ENCODE measurements at places on chromosomes 3 and 15.

DNA sequence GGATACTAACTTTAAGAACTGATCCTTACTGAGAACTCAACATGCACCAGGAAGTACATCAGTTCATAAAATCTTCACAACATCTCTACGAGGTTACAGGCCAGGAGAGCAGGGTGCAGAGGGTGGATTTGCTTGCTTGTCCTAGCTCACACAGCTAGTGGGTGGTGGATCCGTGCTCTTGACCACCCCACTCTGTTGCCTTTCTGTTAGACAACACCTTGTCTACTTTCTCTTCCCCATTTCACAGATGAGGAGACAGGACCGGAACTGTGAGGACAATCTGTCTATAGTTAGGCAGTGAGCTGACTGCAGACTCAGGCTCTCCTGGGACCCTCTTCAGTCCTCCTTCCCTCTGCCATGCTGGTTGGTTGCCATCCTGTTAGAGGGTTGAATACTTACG is 221.7 kb upstream of the TLE3 start:
- DNase-seq, result no peak

- DNase-seq, result no peak
Measured at GRCh38 chr15:101522621-101523559, 33.4 kb upstream of the PCSK6 start.

DNA sequence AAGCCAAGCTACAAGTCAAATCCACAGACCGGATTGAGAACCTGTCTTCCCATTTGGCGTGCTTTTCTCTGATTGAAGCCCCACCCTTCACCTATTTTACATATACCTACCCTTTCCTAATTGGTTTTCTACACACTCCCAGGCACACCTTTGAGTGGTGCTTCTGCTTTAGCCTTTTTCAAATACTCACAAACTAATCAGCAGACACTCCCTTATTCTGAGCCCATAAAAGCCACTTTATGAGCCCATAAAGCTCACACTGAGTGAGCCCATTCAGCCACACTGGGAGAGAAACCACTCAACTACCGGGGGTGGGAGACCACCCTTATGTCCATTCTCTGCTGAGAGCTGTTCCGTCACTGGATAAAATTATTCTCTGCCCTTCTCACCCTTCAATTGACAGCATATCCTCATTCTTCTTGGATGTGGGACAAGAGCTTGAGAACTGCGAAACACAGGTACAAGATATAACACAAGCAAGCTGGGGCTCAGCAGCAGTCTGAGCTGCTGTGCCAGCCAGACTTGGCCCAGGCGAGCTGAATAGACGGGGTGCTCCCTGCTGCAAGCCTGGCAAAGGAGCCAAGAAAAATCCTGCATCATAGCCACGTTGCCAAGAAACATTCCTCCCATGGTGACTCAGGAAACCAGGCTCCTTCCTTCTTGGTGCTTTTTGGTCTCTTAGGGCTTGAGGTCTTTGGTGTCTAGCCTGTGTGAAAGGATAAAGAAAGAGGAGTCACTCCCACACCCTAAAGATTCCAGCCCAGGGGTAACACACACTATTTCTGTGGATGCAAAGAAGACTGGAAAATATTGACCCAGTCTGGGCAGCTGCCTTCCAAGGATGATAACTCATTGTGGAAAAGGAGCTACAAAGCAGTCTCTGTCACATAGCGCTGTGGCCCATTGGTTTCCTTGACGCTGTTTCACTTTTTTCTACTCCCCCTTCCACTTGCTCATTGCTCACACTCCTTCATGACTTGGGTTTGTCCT is 609.7 kb downstream of the MCTP2 start:
- peak; percentile 1 for DNase-seq

- DNase-seq, result no peak
Measured at GRCh38 chr3:133123636-133124035, 85.4 kb downstream of the TMEM108 start.

DNA sequence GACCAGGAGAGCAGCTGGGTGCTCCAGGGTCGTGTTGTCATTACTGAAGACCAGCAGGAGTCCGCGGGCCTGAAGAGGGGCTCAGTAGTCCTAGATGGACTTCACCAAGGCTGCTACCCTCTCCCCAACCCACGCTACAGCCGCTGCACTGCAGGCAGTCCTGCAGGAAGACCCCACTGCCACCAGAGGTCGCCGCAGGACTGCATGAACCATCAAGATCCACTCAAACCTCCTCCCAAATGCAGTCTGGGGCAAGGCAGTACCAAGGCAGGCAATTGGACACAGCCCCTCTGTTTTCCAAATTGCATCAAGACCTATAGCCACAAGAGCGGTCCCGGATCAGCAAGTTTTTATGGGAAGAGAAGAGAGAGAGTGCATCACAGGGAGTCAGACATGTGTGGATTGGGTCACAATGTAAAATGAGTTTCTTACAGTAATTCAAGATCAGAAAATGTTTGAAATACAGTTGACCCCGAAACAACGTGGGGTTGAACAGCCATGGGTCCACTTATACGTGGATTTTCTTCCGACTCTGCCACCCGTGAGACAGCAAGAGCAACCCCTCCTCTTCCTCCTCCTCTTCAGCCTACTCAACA is 46.7 kb downstream of the DZIP1L start:
- peak; percentile 88 for DNase-seq

- DNase-seq, result peak; percentile 96
Measured at GRCh38 chr3:99678023-99678422, 39.6 kb downstream of the COL8A1 start.

DNA sequence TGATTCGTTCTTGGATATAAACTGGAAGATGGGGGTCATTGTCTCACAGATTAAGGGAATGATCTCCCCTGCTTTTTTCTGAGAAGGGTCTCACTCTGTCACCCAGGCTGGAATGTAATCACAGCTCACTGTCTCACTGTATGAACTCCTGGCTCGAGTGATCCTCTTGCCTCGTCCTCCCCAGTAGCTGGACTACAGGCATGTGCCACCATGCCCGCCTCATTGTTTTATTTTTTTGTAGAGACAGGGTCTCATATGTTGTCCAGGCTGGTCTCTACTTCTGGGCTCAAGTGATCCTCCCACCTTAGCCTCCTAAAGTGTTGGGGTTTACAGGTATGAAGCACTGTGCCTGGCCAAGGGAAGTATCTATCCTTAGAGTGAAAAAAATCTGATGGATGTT is 5.4 kb downstream of the OXSR1 start:
- DNase-seq, result no peak

GRCh38 chr15:68717951-68718350 is 102.7 kb downstream of the ANP32A start:
- no peak for DNase-seq

GRCh38 chr15:23420806-23421575 is 26.1 kb downstream of the GOLGA6L2 start:
- peak; percentile 15 for DNase-seq

DNA sequence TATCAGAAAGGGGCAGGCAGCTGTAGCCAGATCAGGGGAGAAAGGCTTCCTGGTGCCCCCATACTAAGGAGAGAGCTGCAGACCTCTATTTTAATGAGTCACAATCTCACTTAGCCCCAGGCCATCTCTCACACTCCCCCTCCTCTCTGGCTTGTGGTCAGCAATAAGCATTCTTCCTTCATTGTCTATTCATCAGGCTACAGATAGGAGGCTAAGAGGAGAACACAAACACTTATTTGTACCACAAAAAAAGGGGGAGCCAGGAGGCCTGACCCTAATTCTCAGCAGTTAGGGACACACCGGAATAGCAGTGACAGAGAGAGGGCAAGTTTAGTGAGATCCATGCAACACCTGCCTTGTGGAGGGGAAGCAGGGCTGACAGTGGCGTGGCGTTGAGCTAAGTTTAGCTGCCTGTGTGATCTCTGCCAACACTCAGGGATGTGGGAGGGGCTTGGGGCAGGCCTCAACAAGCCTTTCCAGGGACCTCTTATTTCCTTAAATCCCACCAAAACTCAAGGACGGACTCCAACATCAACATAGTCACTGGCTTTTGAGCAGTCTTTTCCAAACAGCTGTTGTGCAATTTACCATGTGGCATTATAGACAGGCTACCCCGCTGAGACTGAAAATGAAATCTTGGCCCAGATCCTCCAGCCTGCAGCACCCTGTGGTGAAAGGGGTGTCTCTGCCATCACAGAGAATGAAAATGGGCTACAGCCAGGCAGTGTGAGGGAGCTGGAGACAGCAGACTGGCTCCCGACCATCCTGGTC is 191.9 kb upstream of the TSC22D2 start:
- DNase-seq, result peak; percentile 80

GRCh38 chr3:37139567-37140052 is 34.8 kb downstream of the LRRFIP2 start:
- no peak for DNase-seq

- no peak for DNase-seq
Measured at GRCh38 chr15:68802373-68802772, 18.3 kb downstream of the ANP32A start.

DNA sequence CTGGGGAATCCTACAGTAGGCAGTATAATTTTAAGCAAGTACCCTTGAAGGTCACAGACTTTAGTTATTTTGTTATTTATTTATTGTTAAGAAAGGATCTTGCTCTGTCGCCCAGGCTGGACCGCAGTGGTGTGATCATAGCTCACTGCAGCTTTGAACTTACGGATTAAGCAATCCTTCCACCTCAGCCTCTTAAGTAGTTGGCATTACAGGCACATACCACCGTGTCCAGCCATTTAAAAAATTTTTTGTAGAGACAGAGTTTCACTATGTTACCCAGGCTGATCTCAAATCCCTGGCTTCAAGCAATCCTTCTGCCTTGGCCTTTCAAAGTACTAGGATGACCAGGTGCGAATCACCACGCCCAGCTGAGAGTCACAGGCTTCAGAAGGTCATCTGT is 22.1 kb upstream of the SH3BP5 start:
- DNase-seq, result no peak

DNA sequence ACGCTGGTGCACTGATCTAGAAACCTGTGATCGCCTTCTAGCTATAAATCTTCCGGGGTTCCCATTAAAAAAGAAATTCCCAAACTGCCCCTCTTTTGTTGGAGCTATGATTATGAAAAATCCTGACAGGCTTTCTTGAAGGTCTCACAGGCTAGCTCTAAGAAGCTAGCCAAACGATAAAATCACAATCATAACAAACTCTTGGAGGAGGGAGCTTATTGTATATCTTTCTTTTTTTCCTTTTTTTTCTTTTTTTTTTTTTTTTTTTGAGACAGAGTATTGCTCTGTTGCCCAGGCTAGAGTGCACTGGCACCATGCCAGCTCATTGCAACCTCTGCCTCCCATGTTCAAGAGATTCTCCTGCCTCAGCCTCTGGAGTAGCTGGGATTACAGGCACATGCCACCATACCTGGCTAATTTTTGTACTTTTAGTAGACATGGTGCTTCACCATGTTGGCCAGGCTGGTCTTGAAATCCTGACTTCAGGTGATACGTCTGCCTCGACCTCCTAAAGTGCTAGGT is 72.0 kb downstream of the MYO1E start:
- peak; percentile 50 for DNase-seq

DNA sequence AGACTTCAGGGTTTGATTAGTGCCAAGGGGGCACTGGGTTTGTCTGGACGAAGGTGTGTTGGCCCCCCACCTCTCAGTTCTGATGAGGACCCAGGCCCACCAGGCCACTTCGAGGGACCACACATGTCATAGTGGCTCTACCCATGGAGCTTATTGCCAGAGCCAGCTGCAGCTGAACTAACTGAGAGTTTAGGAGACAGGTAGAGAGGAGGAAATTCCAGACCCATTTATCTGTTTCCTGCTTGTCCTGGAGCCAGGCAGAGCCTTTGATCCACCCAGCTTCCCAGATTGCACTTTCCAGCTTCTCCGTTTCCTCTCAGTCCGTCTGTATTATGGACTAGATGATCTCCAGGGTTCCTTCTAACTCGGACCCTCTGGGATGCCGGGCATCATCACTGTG is 20.9 kb downstream of the SLC24A1 start:
- no peak for DNase-seq

- DNase-seq, result peak; percentile 55
Measured at GRCh38 chr15:25508369-25509002, 69.7 kb upstream of the UBE3A start.

DNA sequence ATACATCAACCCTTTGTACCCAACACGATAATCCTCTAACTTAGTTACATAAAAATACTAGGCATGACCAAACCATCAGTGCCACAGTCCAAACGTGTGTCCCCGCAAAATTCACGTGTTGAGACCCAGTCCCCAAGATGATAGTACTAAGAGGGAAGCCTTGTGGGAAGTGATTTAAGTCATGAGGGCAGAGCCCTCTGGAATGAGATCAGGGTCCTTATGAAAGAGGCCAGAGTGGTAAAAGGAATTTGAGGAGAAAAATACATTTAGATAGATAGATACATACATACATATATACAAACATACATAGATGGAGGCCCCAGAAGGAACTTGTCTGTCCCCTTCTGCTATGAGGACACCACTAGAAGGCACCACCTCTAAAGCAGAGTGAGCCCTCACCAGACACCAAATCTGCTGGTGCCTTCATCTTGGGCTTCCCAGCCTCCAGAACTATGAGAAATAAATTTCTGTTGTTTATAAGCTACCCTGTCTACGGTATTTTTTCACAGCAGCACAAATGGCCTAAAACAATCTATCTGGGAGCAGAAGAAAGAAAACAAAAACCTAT is 8.0 kb downstream of the TBC1D2B start:
- DNase-seq, result no peak

DNA sequence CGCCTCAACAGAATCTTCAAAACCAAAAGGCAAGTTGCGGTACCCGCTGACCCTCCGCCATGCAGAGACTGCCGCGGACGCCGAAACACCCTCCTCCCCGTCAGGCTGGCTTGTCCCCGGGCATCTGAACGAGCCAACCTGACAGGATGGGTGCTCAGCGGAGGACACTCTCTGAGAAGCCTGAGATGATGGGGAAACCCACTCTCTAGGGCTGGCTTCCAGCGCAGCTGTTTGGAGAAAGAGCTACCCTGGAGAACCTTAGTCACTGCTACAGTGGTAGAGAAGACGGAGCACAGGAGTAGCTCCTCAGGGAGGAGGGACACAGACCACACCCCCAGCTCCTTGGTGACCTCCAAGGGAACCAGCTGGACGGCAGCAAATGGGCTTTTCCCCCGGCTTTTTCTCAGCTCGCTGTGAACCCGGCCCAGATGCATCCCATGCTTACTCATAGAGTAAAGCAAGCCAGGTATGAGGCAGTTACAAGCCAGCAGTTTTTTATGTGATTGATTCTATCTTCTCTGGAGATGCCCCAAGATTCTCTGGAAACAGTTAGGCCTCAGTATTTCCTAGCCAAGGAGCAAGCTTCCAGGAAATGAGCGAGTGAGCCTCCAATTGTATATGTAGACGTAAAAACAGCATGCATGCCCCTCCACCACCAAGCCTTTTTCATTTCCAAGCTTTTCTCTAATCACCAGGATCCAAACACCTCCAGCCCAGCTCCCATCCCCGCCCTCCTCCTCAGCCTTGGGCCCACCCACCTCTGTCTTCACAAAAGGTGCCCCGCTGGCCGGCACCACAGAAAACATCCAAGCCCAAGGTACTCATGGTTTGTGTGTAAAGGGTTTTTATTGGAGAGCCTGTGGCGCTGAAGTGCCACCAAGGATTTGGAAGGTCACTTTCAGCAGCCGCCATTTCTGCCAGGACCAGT is 38.7 kb downstream of the FAM174B start:
- peak; percentile 17 for DNase-seq

DNA sequence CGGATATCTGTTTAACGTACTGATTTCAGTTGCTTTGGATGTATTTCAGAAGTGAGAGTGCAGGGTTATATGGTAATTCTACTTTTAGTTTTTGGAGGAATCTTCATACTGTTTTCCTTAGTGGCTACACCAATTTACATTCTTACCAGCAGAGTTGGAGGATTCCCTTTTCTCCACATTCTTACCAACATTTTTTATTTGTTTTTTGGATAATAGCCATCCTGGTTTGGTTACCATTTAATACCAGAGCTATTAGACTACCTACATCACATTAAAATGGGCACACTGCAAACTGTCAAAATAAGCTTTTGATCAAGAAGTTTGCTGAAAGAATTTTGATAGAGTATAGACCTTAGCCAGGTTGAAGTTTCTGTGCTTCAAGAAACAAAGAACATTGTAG is 217.2 kb upstream of the CFAP20DC start:
- DNase-seq, result no peak

All from fibroblast of pulmonary artery (primary cell).